Ecto neural progenitor cell (in vitro differentiated cells): ENCODE measurements at places on chromosomes 7 and 10.

- no peak for DNase-seq
These were observed 108.0 kb downstream of the SH3PXD2A start for GRCh38 chr10:103747193-103747865.

DNA sequence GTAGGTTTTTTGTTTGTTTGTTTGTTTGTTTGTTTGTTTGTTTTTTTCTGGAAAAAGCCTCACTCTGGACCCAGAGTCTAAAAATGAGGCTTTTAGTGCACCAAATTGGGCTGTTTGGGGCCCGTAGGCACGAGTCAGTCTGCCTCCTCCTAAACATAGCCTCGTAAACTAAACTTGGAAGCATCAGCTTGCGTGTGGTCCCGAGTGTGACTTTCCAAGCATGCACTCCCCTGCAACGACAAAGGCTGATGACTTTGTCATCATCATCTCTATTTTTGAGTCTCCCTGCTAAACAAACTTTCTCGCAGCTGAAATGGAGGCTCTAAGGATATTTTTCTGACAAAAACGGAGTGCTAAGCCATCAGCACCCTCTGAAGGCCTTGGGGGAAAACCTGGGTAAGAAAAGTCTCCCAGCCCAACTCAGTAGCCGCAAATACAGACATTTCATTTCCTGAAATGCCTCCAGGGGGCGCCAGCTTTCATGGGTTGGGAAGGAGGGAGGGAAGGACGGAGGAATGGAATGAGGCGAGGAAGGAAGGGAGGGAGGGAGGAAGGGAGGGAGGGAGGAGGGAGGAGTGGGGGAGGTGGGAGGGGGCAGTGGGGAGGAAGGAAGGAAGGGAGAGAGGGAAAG, 245.9 kb downstream of the KCNMA1 start:
- DNase-seq: peak; percentile 91

GRCh38 chr10:131315344-131315743, 3.8 kb upstream of the TCERG1L start:
- no peak for DNase-seq

DNA sequence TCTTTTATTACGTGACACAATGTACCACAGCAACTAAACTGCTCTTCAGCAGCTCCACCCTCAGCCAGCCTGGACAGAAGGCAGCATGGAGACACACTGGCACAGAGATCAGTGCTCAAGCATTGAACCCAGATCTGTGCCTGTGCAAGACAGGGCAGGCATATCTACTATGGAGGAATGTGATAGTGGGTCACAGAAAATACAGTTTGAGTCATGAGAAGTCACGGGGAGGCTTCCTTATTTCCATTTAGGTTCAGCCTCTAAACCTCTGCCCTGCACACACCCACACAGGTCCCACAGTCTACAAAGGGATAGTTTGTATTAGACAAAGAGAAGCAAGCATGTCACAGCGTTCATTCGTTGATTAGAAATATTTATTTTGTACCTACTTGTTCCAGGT, 187.4 kb upstream of the AGR3 start:
- DNase-seq: no peak

DNA sequence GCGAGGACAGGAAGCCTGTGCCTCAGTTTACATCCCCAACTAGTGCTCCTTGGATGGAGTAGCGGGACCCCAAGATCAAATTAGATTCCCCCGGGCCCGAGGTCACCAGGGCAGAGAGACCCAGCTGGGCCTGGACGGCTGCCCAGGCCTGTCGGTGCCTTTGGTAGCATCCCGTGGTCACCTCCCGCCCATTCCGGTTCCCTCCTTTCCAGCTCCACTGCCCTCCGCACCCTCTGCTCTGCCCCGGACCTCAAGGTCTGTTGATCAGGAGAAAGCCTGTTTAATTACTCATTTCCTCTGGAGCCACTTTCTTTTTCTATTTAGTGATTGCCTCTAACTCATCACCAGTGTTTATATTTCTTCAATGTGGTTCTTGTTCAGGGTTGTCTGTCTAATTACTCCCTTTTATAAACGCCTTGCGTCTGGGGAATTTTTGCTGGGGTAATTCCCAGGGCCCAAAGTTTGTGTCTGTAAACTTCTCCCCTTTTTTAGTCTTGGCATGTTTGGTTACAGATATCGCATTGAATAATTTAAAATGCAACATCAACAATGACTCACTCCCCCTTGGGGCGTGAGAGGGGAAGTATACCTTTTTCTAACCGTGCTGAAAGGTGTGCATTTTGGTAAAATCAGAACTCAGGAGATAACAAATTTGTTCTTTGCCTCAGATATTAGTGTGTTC, 1.9 kb downstream of the FOXK1 start:
- no peak for DNase-seq

DNA sequence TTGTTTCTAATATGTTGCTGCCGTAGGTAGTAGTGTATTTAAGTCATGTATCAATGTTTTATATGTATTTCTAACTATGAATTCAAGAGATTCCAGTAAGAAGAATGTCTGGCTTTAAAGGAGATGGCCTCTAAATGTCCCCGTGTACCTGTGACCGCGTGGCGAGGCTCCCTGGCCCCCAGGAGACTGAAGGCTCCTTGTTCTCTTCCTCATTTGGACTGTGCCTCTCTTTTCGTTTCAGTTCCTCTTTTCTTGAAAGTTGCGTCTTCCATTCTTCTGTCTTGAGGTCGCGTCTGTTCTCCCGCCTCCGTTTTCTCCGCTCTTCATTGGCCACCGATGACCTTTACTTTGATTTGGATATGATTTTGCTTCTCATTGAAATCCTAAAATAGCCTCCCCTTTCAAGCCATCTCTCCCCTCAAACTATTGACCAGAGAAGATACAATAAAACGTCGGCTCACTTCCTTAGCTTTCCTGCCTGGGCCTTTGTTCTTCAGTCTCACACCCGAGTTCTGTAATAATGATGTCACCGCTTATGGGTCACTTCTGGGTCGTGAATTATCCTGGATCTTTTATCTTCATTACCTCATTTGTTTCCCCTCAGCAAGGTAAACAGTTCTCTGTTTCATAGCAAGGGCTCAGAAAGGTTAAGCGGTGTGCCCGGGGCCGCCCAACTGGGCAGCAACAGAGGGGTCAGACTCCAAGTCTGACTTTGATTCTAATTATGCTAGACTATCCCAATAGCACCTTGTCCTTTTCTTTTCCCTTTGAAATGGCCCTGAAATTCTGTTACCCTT, 28.7 kb downstream of the WIPI2 start:
- DNase-seq: no peak

GRCh38 chr10:67607472-67607871, 88.5 kb downstream of the CTNNA3 start:
- no peak for DNase-seq

- DNase-seq: no peak
These were observed 9.4 kb downstream of the CLDN12 start for GRCh38 chr7:90412458-90413184.

- DNase-seq: no peak
These were observed 43.4 kb downstream of the RGS10 start for GRCh38 chr10:119498889-119499676.

DNA sequence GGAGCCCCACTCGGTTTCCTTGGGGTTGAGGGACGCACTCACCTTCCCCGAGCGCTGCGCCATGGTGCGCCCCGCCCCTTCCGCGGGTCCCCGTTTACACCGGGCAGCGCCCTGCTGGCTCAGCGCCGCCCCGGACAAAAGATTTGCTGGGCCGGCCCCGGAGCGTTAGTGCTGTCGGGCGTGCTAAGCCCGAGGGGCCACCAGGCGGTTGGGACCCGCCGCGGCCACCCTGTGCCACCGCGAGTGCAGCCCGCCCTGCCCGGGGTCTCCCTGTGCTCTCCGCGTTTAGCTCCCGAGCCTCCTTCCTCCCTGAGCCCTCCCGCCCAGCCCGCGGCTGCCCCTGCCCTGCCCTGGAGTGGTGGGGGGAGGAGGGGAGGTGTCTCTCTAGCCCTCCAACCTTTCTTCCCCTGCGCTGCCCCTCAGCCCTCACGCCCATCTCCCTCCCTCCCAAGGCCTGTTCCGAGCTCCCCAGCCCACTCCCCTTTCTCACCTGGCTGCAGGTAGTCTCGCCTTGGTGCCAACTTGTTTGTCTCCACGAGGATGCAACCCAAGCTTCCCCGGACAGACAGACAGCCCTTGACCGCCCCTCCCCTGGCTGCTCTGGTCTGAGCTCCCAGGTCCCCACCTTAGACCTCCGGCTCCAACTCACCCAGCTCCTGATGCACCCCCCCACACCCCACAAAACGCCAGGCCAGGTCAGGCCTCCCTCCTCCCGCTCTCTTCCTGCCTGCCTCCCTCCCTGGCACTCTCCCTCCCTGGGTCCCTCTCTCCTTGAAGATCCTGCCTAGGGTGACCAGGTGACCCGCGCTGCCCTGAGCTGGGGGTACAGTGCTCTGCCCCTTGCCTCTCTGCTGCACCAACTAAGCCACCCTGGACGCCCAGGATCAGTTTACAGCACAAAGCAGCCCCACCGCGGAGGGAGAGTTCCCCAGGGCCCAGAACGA, at the start of gene CRYGN:
Gene CRYGN, minus strand, starts transcription at position 287 of the 944 bp plus-strand sequence. Its CDS starts 224 bp downstream, at position 63.
- peak; percentile 70 for DNase-seq

DNA sequence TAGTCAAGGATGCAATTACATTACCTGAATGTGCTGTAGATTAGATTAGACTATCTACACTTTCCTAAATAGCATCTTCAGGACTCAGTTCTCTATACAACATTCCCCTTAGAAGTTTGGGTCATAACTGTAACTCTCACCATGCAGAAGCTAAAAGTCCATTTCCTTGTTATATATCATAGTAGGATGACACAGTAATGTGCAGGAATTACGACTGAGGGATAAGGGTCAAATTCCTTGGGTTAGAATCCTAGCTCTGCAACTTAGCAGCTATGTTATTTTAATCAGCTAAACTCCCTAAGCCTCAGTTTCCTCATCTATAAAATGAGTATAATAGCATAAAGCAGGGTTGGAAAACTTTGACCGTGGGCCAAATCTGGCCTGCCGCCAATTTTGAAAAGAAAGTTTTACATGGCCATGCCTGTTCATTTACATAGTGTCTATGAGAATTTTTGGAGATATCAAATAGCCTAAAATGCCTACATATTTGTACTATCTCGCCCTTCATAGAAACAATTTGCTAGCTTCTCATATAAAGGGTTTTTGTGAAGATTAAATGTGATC, 14.8 kb downstream of the NRCAM start:
- DNase-seq: no peak

GRCh38 chr7:29288181-29289091, 93.9 kb downstream of the CHN2 start:
- DNase-seq: no peak

DNA sequence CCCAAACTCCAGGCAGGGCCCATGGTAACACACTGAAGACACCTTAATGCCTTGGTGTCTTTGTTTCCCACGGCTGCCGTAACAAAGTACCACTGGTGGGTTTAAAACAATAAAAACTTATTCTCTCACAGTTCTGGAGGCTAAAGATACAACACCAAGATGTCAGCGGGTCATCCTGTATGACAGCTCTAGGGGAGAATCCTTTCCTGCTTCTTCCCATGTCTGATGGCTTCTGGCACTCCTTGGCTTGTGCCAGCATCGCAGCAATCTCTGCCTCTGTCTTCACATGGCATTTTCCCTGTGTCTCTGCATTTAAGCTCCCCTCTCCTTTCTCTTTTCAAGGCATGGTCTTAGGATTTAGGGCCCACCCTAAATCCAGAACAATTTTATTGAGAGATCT, 33.1 kb downstream of the PRSS2 start:
- no peak for DNase-seq

DNA sequence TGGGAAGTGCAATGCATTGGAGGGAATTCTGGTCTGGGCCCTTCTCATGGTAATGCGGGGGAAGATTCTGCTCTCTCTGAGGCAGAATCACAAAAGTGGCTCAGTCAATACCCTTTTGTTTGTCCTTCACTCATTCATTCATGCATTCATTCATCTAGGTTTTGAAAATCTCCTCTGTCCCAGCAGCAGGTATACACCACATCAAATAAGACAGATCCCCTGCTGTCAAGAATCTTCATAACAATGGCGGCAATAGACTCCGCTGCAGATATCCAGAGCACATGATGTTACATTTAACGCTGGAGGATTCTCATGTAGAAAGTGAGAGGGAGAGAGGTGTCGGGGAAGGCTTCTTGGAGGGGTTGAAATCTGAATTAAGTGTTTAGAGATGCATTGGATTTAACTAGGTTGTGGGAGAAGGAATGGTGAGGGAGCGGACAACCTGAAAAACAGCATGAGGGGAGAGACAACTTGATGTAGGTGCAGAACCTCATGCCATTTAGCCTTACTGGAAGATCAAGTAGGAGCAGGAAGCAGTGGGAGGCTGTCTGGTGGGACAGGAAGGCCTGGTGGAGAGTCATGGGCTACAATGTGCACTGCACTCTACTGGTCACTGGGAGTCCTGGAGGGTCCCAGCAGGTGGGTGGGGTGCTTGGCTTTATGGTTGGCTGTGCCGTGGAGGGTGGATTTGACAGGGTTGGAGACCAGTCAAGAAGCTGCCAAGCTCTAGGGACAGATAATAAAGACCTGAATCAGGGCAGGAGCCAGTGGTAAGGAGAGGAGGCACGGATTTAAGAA, 5.2 kb upstream of the FAM180A start:
- no peak for DNase-seq

- no peak for DNase-seq
These were observed 569.8 kb upstream of the FZD8 start for GRCh38 chr10:36211856-36212255.

- DNase-seq: no peak
These were observed 178.1 kb downstream of the AVL9 start for GRCh38 chr7:32673275-32673983.

DNA sequence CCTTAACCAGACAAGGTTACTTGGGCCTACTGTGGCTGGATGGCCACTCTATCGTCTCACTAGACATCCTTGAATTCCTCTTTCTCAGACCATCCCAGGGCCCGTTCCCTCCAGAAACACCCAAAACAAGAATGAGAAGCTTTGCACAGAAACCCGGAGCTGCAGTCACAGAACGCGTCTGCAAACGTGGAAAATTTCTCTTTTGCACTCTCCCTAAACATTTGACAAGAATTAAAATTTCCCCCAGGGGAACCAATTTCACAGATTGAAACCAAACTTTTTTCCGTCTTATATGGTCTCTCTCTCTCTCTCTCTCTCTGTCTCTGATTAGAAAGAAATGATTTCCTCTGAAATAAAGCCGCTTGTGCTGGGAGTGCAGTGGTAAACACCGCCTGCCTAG, 120.7 kb downstream of the MKX start:
- no peak for DNase-seq

DNA sequence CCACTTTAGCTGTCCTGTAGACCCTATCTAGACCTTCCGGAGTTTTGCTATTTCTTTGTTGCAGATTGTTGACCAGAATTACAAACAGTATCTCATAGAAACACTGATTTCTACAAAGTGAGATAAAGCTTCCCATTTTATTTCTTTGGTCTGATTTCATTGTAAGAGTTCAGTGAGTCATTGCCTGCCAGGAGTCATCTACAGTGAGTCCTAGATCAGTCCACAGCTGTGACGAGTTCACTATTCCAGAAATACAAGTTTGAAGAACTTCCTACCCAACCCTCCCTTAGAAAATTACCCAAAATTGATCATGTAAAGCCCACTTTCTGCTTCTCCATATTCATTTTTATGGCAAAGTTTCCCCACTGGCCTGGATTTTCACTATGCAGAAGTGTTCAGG, 905.5 kb downstream of the CNTNAP2 start:
- DNase-seq: no peak
